ENCODE measurements at places on chromosomes 6 and 20.

GRCh38 chr20:37881601-37882343 is 21.2 kb upstream of the VSTM2L start:
- no peak for DNase-seq

- DNase-seq = no peak
Observed at GRCh38 chr20:22508426-22508825, 75.9 kb downstream of the FOXA2 start.

DNA sequence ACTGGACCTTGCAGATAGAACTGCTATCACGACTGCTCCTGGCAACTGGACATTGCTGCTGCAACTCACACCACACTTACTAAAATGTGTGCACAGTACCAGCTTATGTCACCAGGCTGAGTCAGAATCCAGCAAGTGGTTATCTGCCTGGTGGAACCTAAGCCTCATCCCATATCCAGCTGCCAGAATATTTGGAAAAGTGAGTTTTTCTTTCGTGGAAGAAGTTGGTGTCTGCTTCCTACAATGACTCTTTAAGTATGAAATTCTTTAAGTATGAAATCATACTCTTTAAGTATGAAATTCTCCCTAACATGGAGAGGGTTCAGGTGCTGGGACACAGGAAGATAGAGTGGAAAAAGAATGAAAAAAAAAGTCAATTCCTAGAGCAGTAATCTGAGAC is 16.4 kb upstream of the POLR1H start:
- DNase-seq = no peak

DNA sequence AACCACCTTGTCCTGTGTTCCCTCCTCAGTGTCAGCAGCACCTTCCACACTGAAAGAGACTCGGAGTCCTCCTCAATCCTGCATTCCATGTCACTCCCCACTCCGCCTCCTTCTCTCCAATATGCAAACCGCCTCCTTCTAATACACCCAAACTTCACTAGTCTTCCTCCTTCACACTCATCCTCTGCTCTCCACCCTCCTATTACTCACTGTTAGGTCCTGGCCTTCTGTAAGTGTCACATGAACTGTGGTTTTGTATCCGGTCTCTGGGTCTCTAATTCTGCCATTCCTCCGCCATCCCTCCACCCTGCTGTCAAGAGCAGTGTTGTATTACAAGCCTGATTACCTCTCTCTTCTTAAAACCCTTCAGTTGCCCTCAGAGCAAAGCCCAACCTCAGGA is 200.5 kb upstream of the CDYL start:
- no peak for DNase-seq

- DNase-seq = no peak
Observed at GRCh38 chr20:10472871-10473270, 37.8 kb downstream of the SLX4IP start.

DNA sequence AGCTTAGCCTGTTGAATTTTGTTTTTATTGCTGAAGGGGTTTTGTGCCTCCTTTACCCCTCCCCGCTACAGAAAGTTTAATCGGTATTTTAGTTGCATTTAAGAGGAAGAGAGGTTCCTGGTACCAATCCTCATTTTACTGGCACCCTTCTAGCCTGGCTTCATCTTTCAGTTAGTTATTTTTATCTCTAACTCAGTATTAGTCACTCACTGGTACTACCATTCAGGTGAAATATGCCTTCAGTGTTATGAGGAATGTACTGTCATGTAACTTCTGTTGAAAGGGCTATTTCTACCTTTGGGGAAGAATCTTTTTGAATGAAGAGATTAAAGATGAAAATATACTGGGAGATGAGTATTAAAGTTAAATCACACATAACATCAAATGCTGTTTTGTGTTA is 211.8 kb downstream of the CDKAL1 start:
- DNase-seq = no peak

DNA sequence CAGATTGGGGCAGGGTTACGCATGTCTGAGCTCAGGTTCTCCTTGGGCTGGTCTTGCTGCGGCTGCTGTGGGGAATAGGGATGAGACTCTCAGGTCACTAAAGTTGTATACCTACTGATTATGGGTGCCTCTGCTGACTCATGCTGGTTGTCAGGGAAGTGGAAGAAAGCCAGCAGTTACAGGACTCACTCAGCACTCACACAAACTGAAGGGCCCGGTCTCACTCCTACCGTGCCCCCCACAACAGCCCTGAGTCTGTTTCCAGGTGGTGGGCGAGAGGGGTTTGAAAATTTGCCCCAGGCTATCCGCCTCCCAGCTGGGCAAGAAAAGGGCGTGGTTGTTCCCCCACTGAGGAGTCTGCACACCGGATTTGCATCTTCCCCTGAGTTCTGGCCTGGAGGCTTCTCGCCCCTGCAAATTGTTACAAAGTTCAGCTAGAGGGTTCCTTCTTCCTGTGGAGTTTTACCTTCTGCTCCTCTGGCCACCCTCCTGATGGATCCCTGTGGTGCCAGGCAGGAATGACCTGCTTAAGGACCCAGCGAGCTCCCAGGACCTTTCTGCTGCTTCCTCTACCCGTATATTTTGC is 659.2 kb downstream of the HDGFL1 start:
- DNase-seq = no peak

GRCh38 chr6:14506656-14507246 is 389.2 kb downstream of the CD83 start:
- DNase-seq = no peak

DNA sequence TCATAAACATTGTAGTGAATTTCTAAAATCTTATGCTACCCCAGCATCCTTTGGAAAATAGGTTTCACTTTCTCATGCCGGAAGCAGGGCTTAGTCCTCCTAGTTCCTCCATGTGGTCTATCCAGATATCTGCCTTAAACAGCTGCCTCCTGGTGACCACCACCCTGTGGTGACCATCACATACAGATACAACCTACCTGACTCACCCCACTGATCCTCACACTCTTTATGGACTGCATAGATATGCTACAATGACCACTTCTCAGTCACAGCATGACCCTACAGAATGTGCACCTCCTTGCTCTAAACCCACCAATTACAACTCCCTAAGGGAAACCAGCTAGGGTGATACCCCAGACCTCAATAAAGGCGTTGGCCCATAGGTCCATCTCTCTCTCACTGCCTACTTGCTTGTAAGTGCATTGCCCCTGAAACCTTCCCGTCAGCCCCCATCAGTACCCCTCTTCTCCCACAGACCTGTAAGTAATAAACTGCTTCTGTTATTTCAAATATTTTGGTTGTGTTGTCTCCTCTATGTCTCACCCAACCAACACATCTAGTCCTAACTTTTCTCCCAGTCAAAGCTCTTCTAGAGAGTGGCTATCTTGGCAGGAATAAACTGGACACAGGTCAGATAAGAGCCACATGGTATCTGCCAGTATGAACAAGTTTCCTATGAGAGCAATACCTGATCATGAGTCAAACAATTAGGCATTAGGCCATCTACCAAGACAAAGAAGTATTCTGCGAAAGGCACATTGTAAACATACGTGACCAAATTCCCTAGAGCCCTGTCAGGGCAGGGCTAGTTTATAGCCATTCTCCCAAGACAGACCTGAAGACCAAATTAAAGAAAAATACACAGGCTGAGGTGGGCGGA is 39.4 kb upstream of the PLEKHG1 start:
- no peak for DNase-seq

GRCh38 chr6:138162111-138162954 is 594 bp downstream of the ARFGEF3 start:
- DNase-seq = peak; percentile 8

DNA sequence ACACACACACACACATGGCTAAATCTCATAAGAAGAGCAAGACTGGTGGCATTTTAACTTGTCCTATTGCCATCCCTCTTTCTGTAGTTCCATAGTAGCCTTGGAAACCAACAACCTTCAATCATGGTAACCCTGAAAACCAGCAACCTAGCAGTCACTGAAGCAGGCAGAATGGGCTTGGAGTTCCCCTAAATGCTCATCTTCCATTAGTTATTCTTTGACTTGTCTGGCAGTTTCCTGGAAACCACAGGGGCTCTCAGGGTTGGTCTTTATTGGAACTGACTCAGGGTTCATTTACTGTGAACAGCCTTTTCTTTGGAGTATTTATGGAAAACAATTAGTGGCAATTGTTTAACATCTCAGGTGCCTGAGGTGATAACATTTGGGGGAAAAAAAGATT is 19.4 kb upstream of the BRPF3 start:
- DNase-seq = no peak

DNA sequence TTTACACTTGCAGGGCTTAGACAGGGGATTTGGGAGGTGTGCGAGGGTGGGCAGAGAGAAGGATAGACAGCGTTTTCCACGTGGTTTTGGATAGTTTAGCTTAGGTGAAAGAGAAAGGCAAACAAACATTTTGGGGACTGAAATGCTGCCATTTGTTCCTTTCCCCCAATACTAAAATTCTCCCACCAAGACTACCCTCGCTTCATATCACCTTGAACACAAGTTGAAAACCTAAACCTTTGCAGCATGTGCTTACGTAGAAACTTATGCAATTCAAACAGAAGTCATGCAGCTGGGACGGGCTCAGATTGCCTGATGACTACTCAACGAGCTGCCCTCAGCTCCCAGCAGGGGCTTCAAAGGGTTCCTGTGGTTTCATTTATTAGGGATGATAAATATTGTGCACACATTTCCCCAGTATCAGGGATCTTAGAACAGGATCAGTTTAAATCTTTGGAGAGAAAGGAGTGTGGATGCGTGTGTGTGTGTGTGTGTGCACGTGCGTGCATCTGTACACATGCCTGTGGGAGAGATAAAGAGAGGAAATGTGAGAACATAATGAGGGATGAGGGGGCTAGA is 77.3 kb downstream of the SLC22A23 start:
- no peak for DNase-seq

- DNase-seq = no peak
Observed at GRCh38 chr6:105896052-105896820, 189.9 kb upstream of the PRDM1 start.

DNA sequence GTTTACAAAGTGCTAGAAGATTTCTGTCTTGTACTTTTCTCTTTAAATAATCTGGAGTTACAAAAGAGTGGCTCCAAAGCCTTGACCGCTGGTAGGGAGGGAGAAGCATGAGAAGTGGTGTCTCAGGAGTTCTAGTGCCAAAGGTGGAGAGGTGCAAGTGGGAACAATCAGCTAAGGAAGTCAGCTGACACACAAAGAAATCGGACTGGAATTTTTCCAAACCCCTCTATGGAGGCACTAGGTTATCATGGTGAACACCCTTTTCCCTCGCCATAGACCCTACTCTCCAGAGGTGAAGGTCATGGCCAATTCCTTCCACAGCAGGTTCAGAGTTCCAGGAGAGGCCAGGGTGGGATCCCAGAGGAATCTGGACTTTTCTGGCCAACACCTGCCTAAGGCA is 14.8 kb downstream of the PLAGL2 start:
- no peak for DNase-seq

DNA sequence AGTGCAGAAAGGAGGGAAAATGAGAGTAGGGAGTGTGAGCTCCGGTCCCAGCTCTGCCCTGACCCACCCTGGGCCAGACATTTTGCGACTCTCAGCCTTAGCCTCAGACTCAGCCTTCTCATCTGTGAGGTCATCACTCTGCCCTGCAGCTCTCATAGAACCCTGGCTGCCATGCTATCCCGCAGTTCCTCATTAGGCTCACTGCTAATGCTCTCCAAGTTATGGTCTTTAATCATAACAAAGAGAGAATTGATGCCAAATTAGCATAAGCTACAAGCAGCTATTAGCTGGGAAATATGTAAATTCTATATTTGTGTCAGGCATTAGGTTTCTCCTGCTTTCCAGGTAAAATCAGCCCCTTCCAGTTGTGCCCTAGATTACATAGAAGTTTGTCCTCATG is 46.5 kb upstream of the MLN start:
- DNase-seq = no peak

DNA sequence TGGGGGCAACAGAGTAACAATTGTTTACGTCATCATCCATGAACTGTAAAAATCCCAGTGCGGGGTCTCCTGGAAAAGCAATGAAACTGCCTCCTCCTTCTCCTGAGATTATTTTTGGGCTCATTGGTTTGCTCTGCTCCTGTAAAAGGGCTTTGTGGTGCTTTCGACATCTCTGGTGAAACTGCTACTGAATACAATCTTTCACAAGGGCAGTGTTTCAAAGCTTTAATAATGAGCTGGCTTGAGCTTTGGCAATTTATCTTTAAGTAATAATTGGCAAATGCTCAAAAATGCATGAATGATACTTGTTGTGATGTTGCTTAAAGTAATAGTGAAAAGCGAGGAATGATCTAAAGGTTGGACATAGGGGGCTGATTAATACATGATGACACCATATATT is 43.5 kb upstream of the ENPP1 start:
- no peak for DNase-seq

DNA sequence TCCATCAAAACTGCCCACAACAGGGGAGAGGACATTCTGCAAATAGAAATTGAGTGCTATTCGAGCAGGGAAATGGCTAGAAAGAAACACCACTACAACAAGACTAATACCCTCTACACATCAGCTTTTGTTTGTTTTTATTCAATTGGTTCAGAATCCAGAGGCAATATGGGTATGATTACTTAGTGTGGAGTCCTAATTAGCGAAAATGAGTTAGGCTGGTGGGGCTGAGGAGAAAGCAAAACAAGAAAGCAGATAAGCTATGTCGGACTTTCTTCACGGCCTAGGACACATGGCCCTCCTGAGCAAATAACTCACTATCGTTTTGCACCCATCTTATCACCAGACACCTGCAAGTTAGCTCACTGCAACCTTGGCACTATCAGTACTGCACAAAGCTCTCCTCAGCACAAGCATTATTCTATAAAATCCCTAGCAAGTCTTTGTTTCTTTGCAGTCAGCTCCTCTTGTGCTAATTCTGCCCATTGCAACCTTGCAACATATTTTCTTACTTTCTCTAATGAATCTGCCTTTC is 31.3 kb upstream of the SH3BGRL2 start:
- DNase-seq = no peak

GRCh38 chr6:129835691-129836090 is 25.4 kb downstream of the TMEM244 start:
- DNase-seq = no peak

DNA sequence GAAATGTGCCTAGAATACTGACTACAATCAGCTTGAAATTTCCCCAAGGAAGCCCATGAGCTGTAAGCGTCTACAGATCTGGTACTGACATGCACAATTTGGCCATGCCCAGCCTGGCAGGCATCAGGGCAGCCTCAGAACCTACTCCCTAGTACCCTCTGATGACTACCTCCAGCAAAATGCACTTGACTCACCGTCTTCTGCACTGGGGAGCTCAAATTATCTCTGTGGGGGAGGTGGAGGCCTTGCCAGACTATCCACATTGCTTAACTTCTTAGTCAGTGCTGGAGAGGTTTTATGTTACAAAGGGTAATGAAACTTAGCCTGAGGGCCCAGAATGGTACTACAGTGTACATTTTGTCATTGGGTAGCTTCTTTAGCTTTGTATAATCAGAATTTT is 126.0 kb upstream of the ADGRF1 start:
- DNase-seq = no peak

All from hypothalamus (tissue), 51 donors.